Activated T-helper 1 cell treated with anti-CD3 and anti-CD28 coated beads, Interleukin-2, amount 50 U/mL, for 16 hours (primary cell): ENCODE measurements at places on chromosomes 12 and 14.

DNA sequence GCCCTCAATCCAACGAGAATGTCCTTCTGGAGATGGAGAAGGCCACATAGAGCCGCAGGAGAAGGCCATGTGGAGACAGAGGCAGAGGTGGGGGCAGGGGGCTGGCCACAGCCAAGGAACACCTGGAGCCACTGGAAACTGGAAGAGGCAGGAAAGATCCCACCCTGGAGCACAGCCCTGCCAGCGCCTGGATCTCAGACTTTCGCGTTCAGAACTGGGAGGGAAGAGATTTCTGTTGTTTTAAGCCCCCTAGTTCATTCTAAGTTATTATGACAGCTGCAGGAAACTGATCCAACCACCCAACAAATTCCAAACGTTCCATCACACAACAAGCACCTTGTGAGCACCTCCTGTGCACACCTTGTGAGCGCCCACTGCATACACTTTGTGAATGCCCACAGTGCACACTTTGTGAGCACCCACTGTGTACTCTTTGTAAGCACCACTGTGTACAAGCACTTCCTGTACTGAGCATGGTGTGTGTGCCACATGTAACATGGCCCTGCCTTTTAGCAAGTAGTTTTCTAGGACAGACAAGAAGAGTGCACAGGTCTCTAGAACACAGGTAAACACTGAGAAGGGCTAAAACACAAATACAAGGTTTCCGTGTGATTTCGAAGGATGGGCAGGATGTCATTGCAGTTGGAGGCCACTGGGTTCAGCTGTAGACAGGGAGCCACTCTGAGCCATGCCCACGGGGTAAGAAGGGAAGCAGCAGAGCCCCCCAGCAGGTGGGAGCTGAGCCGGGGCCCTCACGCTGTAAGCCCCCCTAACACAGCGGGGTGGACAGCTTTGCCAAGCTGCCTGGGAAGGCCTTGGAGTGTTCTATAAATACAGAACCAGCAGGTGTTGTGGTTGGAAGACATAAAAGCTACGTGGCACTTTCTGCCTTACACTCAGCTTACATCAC is 15.4 kb downstream of the RIMBP2 start:
- no peak for DNase-seq

DNA sequence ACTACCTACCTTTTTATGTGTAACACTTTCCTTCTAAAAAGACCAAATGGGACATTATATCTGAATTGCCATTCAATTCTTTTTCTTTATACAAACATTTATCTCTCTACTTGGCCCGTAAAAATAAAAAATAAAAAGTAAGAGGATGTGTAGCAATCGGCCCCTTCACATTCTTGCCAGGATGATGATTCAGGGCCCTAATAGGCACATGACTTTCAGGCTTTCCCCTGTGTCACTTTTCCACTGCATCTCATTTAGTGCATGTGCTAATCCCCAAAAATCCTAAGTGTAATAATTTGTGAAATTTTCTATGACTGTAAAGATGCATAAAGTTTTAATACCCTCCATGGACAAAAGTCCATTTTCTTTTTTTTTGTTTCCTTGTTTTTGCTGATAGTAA is 23.0 kb upstream of the ATP2B1 start:
- no peak for DNase-seq

DNA sequence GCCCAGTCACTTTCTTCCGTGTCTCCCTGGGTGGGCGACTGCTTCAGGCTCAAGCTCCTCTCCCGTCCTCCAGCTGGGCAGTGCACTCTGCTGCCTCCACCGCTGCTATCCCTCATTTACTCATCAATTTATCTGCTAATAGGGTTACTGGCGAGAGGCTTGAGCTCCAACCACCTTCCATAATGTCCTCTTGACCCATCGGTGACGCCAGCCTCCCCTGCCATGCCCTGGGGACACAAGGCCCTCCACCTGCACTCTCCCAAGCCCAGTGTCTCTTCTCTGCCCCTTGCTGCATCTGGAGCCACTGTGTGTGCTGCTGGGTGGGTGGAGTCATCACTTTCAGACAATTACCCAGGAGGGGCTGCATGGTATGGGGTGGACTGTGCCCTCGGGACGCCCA is 78.5 kb downstream of the TMEM132D start:
- DNase-seq = no peak

DNA sequence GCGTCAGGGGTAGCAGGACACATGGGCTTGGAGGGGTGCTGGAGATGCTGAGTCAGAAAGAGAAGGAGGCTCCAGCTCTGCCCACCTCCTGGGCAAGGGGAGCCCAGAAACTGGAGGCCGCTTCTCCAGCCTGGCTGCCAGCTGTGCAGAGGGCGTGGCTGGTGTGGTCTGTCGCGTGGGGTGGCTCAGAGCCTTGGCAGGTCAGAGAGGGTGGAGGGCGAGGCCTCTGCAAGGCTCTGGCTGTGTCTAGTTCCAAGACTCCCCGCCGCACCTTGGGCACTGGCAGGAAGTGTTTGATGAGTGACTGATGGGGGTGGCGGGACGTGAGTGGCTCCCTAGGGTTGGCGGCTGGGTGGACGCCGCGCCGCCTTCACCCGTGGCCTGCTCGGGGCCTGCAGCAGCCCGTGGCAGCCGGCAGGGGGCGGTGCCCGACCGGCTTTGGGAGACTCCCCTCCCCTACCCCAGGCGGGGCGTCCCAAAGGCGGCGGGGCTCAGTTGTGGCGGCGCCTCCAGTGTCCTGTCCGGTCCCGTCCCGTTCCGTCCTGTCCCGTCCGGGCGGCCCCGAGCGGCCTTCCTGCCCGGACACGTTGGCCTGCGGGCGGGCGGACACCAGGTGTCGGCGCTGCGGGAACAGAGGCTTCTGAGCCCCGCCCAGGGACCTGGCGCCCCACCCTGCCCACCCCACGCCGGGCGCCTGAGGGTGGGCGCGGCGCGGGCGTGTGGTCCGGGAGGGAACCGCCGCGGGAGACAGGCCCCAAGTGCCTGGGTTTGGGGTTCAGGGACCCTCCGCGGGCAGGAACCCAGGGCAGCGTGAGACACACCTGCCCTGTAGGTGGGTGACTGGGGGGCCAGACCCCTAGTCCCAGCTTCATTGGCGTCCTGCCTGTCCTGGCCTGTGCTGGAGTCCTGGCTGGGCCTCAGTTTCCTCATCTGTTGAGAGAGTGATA is 39.7 kb downstream of the KRT80 start:
- peak; percentile 57 for DNase-seq

- peak; percentile 30 for DNase-seq
Observed at GRCh38 chr12:130796985-130797686, 41.9 kb downstream of the STX2 start.

DNA sequence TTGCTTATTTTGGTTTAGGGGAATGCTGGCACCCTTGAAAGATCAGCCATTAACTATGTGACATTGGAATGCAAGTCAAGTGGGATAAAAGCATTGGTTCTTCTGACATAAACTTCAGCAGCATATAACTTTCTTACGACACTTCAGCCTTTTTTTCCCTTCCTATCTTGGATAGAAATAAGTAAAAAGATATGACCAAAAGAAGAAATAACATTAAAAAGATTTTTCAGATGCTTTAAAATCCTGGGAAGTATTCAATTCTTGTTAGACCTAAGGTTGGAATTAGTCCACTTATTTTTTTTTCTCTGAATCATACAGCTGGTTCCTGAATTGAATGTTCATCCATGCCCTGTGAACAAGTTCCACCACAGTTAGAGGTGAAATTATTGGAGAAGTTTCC is 85.6 kb upstream of the TSPAN8 start:
- no peak for DNase-seq

DNA sequence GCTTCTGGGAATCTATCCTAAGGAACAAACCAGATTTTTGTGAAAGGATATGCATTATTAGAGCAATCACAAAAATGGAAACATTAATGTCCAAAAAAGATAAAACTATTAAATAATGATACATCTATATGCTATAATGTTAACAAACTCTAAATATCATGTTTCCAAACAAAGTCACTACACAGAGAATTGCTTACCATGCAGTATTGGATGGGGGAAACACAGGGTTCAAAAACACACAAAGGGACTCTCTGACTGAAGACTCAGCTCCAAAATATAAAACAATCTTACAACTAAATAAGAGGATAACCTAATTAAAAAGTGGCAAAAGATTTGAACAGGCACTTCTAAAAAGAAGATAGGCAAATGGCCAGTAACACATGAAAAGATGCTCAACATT is 304.2 kb downstream of the DPF3 start:
- no peak for DNase-seq

DNA sequence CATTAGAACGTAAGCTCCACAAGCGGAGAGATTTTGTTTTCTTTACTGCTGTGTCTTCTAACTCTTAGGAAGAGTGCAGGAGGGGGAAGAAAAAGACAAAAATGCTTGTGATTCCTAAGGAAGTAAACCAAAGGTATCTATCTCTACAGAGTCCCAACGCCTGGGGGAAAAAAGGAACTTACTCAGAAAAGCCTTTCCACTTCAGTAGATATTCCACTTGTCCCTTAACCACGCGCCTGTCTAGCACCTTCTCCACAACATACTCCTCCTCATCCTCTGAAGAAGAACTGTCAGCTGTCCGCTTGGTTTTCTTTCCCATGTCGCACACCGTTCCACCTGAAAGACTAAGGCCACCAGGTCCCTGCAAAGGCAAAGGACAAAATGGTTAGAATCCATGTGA is 22.6 kb downstream of the CBX5 start:
- DNase-seq = no peak

DNA sequence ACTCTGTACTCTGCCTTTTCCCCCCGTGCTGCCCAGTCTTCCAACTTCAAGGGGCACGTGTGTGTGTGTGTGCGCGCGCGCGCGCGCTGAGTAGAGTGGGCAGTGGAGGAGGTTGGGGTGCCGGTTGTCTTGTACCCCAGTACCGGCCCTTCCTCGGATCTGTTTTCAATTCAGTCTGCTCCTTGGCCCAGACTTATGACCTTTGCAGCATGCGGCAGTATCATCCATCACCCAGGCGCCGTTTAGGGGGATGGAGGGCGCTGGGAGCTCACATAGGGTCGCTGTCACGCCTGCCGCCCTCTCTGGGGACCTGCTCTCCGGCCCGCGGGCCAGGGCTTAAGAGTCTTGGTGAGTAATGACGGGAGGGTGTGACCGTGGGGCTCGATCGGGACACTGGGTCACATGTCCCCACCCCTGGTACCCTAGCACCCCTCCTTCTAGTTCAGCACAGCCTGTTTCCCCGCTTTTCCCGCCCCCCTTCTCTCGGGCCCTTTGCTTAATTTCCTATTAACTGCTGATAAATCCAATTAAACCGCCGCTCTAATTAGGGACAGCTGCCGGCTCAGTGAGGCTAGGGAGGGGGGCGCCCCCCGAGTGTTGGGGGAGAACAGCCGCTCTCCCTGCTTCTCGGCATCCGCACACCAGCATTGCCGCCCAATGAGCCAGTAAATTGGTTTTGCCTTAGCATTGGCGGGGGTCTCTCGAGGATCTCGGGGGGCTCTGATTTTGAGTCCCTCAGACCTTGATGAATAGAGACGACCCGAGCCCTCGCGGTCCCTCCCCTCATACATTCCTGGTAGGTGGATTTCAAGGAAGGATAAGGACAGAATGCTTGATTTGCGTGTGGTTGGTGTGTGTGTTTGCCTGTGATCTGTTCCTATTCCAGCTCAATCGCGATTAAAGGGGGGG is 9.3 kb downstream of the STAC3 start:
- no peak for DNase-seq

GRCh38 chr12:132279184-132279889 is 50.1 kb downstream of the GALNT9 start:
- no peak for DNase-seq

DNA sequence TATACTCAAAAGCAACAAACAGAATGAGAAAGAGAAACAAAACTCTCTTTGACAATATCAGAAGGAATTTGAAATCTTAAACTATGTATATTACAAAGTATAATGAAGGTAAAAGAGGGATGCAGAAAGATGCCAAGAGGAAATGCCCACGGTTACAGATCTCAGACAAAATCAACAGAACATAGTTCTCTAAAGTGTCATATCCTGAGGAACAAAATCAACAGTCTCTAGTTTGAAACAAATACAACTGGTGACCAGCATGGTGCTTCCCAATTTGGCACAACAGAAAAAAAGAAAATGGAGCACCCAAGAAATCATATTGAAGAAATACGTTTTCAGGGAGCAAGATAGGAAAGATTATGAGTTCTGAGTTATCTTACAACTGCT is 116.5 kb downstream of the METTL25 start:
- no peak for DNase-seq

GRCh38 chr12:80860928-80861327 is 76.8 kb downstream of the LIN7A start:
- no peak for DNase-seq

DNA sequence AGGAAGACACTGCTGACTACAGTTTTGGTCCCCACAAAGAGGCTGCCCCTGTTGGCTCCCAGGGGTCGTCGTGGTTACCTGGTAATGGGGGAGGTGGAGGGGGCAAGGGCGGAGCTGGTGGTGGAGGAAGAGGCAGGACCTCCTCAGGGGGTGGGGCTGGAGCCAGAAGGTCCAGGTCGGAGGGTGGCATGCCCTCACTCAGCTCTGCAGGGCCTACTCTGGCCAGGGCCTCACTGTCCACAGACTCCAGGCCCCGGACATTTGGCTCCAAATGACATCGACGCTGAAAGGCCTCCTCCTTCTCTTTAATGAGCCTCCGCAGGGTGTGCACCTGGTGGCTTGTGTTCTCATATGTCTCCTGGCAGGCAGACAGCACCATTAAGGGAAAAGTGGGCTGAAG is 28.5 kb downstream of the PRPF40B start:
- DNase-seq = no peak

GRCh38 chr12:68890701-68891113 is 42.3 kb downstream of the CPM start:
- no peak for DNase-seq

GRCh38 chr12:56900583-56900982 is 33.6 kb downstream of the SDR9C7 start:
- no peak for DNase-seq

DNA sequence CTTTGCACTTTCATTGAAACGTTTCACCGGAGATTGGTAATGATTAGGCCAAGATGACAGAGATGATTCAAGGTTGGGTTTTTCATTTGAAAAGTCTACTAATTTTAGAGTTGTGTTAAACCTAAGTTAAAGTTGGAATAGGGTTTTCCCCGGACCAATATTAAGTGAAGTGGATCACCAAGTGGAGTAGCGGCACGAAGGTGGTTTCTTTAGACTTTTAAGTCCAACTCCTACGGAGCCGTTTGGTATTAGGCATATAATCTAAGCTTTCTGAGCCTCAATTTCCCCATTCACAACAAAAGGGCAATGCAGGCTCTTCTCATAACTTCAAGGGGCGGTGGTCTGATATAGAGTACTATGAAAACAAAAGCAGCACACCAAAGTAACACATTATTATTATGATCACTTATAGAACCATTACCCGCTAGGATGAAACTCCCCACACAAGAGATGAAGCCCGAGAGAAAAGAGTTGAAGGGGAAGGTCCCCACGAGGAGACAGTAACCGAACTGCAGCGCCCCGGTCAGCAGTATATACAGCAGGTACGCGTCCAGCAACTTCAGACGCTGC is 413 bp downstream of the DAD1 start:
- DNase-seq = no peak

GRCh38 chr14:53038629-53039028 is 87.8 kb upstream of the FERMT2 start:
- no peak for DNase-seq

DNA sequence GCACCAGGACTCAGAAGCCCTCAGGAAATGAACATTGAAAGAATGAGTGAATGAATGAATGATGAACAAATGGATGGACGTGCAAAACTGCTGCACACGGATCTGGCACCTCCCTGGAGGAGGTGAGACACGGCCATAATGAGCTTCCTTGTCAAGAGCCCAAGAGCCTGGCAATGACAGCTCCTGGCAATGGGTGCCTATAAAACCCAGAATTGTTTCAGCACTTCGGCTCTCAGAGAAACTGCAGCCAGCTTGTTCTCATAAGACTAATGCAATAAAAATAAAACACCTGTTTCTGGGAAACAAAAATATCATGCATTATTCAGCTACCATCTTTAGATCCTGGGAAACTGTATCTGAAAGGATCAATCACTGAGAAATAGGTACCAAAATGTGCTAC is 200.5 kb upstream of the SFSWAP start:
- no peak for DNase-seq
